ENCODE measurements at places on chromosomes 2 and 18.

DNA sequence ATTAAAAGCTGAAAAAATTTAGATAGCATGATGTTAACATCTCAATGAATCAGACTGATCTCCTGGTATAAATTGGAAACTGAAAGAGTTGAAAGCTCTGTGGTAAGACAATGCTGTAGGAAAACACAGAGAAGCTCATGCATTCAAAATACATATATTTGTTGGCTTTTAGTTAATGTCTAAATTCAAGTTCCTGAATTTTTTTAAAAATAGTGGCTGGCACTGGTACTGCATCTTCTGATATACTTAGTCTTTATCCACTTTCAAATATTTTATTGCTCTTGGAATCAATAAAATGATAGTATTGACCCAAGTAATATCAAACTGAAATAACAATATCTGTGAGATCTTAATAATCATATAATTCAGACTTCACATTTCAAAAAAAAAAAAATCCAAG lies 151.4 kb upstream of the FIGN start:
- DNase-seq, result no peak

DNA sequence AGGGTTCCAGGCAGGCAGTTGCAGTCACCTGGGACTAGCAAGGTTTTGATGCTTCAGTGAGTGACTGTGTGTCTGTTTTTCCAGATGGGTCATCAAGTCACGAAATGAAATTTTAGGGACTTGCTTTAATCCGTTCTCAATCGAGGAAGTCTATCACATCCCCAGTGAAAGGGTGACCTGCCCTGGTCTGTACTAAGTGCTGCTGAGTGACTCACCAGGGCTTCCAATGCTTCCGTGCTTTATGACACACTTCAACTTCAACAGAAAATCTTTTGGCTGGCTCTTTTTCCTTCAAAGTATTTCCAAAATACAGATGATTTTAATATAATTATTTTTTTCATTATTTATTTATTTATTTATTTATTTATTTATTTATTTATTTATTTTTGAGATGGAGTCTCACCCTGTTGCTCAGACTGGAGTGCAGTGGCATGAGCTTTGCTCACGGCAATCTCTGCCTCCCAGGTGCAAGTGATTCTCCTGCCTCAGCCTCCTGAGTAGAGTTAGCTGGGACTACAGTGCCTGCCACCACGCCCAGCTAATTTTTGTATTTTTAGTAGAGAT lies 18.4 kb downstream of the TFCP2L1 start:
- DNase-seq, result no peak

- DNase-seq, result peak; percentile 86
These were observed 31.1 kb downstream of the HDAC4 start for GRCh38 chr2:239369631-239370161.

DNA sequence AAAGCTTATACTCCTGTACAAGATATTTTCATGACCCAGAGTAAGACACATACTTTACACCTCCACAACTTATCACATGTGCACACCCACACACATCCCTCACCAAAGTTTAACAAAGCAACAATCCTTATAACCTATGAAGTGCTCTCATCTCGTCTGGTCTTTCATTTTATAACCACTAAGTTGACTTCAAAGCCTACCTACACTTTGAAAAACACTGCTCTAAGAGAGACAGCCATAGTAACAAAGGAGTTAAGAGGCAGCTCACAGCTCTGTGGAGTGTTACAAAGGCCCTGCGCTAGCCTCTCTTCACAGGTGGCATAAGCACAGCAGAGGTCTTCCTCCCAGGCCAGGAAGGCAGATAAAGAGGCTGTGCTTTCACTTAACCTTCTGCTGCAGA lies 69.7 kb upstream of the TMEM200C start:
- no peak for DNase-seq

GRCh38 chr2:30664761-30665358 lies 142.4 kb downstream of the CAPN13 start:
- DNase-seq, result no peak

GRCh38 chr2:174874085-174874484 lies 109.8 kb upstream of the CHRNA1 start:
- no peak for DNase-seq

All from CD4-positive, alpha-beta T cell treated with Interferon alpha-2 for 1 hour (primary cell).